ENCODE measurements at places on chromosomes 3 and 15.
A peak's percentile ranks its signal among the peaks of the same experiment; 100 is the strongest.

DNA sequence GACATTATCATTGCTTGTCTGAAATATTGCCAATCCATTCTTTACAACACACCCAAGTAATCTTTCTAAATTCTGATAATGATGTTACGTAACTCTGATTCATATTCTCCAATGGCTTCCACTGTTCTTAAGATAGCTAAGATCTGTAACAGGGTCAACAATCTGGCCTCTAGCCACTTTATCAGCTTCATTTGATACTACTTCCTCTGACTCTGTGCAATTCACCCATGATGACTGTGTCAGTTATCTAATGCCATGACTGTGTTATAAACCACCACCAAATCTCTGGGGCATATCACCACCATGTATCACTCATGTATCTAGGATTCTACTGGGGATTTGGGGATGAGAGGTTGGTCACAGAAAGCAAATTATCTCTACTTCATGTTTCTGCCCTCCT, 44.0 kb downstream of the CD200 start:
- no peak for DNase-seq

- no peak for DNase-seq
These were observed 238.0 kb upstream of the EOMES start for GRCh38 chr3:27960133-27960532.

- peak; percentile 10 for DNase-seq
These were observed 675 bp downstream of the BRPF1 start for GRCh38 chr3:9732080-9732739.

DNA sequence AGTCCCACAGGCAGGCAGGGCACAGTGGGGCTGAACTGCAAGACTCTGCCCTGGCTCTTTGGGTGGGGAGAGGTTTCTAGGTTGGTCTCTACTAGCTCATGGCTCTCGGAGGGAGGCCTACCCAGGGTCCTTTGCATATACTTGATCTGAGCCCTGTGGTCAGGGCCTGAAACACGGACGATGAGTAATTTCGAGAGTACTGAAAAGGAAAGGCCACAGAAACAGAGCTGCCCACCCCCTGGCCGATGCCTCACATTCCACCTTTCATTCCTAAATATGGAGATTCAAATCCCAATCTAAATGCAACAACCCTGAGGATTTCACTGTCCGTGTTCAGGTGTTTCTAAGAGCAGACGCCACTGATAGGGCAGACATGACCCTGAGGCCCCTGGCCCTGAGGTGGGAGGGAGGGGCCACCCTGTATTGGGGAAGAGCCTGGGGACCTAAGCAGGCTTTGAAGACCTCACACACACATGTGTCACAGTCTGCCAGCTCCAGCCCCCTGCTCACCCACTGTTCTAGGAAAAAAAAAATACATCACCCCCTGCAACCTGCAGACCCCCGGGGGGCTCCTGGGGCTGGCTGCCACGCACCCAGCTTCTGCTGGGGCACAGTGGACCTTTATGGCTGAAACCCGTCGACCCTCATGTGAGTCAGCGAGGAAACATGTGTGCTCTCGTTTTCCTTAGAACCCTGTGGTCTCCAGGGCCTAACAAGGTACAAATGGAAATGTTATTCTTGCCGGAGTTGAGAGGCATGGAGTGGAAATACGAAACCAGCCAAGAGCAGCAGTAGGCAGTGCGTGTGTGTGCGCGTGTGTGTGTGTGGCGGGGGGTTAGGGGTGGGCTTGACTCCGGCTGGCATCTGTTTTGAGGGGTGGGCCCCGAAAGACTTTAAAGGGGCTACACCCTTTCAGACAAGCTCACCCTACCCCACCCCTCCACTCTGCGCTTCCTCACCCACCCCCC, 112.7 kb downstream of the CHSY1 start:
- DNase-seq, result no peak

GRCh38 chr3:111385971-111386495, 156.0 kb upstream of the CD96 start:
- no peak for DNase-seq

- no peak for DNase-seq
These were observed 268.7 kb upstream of the AGTR1 start for GRCh38 chr3:148428862-148429605.

DNA sequence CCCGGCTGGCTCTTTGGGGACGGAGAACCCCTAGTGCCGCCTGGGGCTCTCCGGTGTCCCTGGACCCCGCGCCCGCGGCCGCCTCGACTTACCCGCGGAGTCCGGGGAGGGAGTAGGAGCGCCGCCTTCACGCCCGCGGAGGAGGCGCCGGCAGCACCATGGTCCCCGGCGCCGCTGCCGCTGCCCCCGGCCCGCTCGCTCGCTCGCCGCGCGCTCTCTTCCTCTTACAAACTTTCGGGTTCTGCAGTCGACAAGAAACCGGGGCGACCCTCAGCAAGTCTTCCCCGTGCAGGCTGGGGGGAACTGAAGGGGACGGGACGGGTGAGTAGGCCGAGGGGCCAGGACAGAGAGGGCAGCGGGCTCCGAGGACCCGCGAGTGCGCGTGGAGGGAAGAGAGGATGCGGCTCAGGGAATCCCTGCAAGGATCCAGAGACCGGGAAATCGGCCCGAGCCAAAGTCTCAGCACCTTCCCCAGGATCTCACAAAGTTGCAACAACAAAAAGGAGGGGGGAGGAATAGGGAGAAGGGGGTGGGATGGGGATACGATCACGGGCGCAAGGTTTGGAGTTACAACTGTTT, 2.0 kb downstream of the FOXP1 start:
- no peak for DNase-seq

GRCh38 chr3:125166599-125167136, 45.9 kb downstream of the SLC12A8 start:
- DNase-seq, result no peak

- DNase-seq, result no peak
These were observed 59.5 kb downstream of the MLH1 start for GRCh38 chr3:37052860-37053259.

GRCh38 chr3:54621184-54621583, 306.7 kb downstream of the LRTM1 start:
- DNase-seq, result no peak

- no peak for DNase-seq
These were observed 272.2 kb upstream of the CFAP20DC start for GRCh38 chr3:59321881-59322540.

DNA sequence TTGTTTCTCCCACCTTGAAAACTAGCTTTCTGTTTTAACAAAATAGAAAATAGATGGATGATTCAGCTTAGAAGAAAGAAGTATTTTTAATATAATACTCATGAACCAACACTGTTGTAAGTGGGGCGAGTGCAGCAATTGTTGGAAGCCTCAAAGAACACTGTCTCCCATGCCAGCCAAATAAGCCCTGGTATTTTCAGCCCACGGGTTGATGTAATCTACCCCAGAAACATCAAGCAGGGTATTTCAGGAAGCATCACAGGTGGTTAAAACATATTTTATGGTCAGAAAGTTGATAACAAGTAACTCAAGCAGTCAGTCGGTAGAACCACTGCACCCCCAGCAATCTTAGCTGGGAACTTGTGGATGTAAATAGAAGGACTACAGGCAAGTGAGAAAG, 115.9 kb downstream of the SV2B start:
- no peak for DNase-seq

DNA sequence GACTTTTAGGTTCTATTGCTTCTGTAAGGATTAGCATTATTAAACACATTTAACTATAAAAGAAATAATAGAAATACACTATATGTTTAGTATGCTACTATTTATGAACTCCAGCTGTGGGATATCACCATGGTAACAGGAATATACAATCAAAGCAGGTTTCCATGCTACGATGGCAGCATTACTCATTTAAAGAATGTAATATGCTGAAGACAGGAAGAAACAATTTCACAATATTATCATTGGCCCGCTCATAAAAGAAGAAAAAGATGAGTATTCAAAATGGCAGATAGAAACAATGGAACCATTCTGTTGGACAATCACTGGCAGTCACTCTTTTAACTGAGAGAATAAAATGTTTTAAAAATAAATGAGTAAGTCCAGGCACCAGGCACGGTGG, 153.4 kb downstream of the CBLB start:
- no peak for DNase-seq

DNA sequence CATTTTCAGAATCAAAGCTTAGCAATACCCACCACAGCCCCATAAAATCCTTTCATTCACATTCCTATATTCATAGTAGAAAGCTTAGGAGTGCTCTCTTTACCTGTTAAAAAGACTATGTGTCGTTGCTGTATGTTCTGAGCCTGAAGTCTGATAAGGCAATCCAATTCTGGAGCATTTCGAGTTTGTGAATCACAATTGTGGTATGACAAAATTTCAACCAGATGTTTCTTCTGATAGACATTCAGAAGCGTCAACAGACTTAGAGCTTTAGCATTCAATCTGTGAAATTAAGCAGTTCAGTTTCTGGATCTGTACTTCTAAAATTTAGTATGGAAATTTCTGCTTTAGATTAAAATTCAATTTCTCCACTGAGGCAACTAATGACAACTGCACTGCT, 58.3 kb downstream of the TASOR start:
- DNase-seq, result no peak

GRCh38 chr15:26970712-26971210, at the start of gene GABRG3:
Gene GABRG3 (plus strand): TSS chr15:26971181.
- DNase-seq, result no peak

- DNase-seq, result no peak
These were observed 1.2 kb upstream of the CAV3 start for GRCh38 chr3:8732413-8732812.

- DNase-seq, result no peak
These were observed 4.8 kb upstream of the DAZL start for GRCh38 chr3:16609927-16610580.

- no peak for DNase-seq
These were observed 113.2 kb upstream of the FGF7 start for GRCh38 chr15:49309889-49310288.

DNA sequence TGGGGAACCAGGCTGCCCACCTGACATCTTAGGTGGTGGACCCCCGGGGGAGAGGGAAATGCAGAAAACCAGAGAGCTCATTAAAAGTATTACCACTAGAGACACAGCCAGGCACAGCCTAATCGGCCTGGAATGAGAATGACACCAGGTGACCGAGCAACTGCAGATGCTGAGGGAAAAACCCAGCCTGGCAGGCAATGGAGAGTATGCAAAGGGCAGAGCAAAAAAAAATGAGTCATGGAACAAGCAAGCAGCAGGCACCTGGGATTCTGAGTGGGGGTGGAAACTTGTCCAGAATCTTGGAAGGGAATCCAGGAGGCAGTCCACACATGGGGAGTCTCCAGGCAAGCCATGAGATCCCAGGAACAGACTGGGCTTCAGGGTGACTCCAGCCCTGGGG, 183.7 kb upstream of the LRRN1 start:
- DNase-seq, result no peak

- no peak for DNase-seq
These were observed 31.1 kb upstream of the CAPN7 start for GRCh38 chr3:15174953-15175352.

- no peak for DNase-seq
These were observed 478.7 kb downstream of the RBMS3 start for GRCh38 chr3:29759411-29760225.

- no peak for DNase-seq
These were observed 536.1 kb downstream of the PYDC2 start for GRCh38 chr3:191997093-191997492.

- no peak for DNase-seq
These were observed 15.5 kb upstream of the EHD4 start for GRCh38 chr15:41987925-41988275.

All from stimulated activated CD4-positive, alpha-beta T cell treated with anti-CD3 and anti-CD28 coated beads, TNF-alpha, amount 100 ng/mL, for 48 hours (primary cell).